Activated CD4-positive, alpha-beta T cell treated with anti-CD3 and anti-CD28 coated beads, Interleukin-2, amount 10 ng/mL, durations not matched to agents 24 days and 14 days (primary cell): ENCODE measurements at places on chromosomes 7 and 10. TPM values are rescaled to one million over a fixed set of nuclear protein-coding genes. Genes with fewer than 3 reads are reported as not detected.

- no peak overlapping the region for H3K4me3 ChIP-seq
- no peaks in the 10 kb centered on the region for H3K4me1 ChIP-seq
- no peaks in the 10 kb centered on the region for H3K36me3 ChIP-seq
- H3K27me3 ChIP-seq: peaks cover 3% of the 10 kb centered on the region
- H3K27ac ChIP-seq: no peak overlapping the region
Observed at GRCh38 chr10:5526691-5527331, 2.0 kb downstream of the CALML3 start.

DNA sequence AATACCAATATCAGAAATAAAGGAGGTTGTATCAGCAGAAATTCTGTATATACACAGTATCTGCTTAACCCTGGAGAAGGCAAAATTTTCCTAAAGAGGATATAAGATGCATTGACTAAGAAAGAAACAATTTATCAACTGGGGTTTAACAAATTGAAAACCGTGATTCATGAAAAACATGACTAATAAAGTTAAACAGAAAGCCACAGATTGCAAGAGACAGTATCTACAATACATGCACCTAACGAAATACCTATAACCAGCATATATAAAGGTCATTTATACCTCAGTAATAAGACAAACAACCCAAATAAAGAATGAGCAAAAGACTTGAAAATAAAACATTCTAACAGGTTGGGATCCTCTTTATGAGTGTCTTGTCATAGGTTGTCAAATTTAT is 101.8 kb downstream of the IQUB start:
- no peak overlapping the region for H3K4me3 ChIP-seq
- no peaks in the 10 kb centered on the region for H3K4me1 ChIP-seq
- no peaks in the 10 kb centered on the region for H3K36me3 ChIP-seq
- H3K27me3 ChIP-seq: no peaks in the 10 kb centered on the region
- H3K27ac ChIP-seq: no peak overlapping the region

Gene SPDYE1
- total RNA-seq: not detected in 2 replicates

Gene PTPN20
- total RNA-seq: 0.24 and 0.28 TPM in 2 replicates

DNA sequence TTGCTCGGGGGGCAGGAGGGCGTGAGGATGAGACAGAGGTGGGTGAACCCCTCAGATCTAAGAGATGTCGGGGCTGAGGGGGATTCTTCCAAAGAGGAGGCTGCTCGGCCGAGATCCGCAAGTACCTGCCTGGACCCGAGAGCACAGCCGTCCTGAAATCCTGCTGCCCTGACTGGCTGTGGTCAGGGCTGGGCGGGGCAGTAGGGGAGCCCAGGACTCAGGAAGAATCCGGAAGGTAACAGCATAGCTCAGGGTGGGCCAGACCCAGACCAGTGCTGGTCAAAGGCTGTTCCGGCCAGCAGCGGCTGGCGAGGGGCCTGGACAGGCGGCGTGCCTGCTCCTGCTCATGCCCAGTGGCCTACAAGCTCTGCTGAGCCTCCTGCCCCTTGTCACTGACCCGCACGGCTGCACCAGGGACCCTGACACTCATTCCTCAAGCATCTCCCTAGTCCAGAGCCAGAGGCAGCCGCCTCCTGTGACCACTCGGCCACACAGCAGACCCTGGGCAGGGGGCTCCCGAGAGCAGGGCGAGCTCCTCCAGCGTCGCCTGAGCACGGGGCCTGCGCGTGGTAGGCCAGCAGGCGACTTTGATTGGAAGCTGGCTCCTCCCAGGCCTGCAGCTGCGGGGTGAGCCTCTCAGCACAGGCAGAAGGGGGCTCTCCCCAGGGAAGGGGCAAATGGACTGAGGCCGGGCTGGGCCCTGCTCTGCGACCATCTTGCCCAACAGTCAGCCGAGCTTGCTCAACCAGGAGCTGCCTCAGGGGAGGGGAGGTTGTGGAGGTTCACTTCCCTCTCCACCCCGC is 3.1 kb upstream of the ADAP1 start:
- H3K36me3 ChIP-seq: no peaks in the 10 kb centered on the region
- no peak overlapping the region for H3K27ac ChIP-seq
- peaks cover 8% of the 10 kb centered on the region for H3K27me3 ChIP-seq

GRCh38 chr10:95208702-95209391 is 14.8 kb downstream of the ACSM6 start:
- H3K27ac ChIP-seq: no peak overlapping the region
- H3K4me1 ChIP-seq: no peaks in the 10 kb centered on the region
- peak; percentile 43 for DNase-seq
- H3K27me3 ChIP-seq: no peaks in the 10 kb centered on the region

Gene OR2A1
- not detected in 2 replicates for total RNA-seq

DNA sequence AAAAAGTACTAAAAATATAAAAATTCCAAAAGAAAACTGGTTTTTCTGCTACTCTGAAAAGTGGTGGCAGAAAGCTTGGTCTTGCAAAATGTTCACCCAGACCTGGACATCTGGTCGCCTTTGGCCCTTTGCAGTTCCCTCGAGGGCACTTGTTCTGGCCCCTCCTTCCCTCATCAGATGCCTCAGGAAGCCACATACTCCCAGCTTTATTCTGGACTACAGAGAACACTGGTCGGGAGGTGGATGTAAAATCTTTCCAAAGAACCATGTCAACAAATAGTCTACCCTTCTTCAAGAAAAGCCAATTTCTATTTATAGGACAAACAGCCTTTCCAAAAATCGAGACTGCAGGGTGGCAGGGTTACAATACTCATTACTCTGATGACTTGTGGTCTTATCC is 726.1 kb downstream of the TNS3 start:
- no peaks in the 10 kb centered on the region for H3K36me3 ChIP-seq
- DNase-seq: no peak
- H3K27me3 ChIP-seq: no peaks in the 10 kb centered on the region
- H3K4me1 ChIP-seq: no peaks in the 10 kb centered on the region
- H3K4me3 ChIP-seq: no peak overlapping the region
- no peak overlapping the region for H3K27ac ChIP-seq
